Aorta (tissue), 5 donors: ENCODE measurements at places on chromosomes 6 and 20. TPM values are rescaled to one million over a fixed set of nuclear protein-coding genes. Genes with fewer than 3 reads are reported as not detected.

- DNase-seq = no peak
These were observed 32.7 kb upstream of the NKX2-4 start for GRCh38 chr20:21430020-21430419.

DNA sequence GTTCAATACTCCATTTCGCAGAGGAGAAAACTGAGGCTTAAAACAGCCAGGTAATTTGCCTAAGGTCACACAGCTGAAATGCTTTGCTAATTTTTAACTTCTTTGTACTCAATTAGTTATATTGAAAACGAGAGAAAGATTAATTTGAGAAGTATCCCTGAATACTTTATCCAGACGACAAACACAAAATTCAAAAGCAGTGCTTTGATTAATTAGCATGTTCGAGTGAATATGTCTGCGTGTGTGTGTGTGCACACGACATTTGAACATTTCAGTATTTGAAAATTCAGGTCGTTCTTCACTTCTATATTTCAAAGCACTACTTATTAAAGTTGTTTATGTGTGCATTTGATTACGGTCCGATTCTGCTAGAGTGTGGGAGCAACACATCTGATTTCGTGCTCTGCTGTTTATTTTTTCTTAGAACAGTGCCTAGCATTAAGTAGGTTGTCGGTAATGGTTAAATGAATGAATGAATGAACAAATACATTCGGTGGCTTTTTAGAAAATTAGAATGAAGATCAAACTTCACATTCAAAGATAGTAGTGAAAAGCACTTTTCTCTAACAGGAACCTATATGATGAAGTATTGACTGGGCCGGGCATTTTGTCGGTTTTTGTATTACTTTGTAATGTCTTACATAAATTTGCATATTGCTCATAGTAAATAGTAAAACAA, 36.9 kb upstream of the SYNCRIP start:
- DNase-seq = no peak

- no peak for DNase-seq
These were observed 11.6 kb downstream of the PDCD2 start for GRCh38 chr6:170572704-170573466.

DNA sequence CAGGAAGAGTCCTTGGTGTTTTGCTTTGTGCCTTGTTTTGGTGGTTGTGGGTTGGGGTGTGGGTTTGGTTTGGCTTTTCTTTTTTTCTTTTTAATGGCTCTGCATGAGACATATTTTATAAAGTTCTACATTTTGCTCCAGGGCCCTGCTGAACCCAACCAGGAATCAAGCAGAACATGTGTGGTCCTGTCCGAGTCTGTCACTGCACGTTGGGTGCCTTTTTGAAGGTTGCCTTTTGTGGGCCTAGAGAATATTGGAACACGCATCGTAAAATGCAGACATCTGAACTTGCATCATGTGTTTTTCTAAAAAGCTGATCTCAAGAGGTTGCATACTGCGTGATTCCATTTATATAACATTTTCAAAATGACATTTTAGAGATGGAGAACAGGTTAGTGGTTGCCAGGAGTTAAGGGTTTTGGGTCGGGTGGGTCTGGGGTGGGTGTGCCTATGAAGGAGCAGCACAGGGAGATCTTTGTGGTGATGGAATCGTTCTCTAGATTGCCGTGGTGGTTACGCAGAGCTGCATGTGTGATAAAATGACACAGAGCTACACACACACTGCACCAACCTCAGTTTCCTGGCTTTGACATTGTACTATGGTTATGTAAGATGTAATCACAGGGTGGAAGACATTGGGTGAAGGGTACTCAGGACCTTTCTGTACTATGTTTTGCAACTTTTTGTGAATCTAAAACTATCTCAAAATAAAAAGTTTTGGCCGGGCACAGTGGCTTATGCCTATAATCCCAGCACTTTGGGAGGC, 80.2 kb downstream of the EYA2 start:
- no peak for DNase-seq

- no peak for DNase-seq
These were observed 1212.1 kb upstream of the CITED2 start for GRCh38 chr6:140586426-140587061.

Gene SEMG1
- not detected for total RNA-seq
